ENCODE measurements at places on chromosomes 5 and 9. TPM values are rescaled to one million over a fixed set of nuclear protein-coding genes. Genes with fewer than 3 reads are reported as not detected.

DNA sequence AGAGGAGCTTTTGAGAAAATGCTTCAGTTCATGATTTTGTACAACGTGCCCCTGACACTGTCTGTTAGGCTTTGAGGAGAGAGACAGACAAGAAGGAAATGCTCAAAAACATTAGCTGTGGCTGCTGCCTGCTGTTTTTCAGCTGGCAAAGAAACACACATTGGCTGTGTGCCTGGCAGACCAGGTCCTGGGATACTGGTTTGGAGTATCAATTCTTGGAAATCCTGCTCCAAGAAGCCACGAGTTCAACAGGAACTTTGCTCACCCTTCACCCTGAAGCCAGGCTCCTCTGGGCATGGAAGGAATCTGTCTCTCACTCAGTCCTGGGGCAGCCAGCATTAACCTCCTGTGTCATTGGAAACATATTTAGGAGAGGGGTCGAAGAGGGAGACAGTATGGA lies 245.5 kb downstream of the AUH start:
- DNase-seq: no peak

GRCh38 chr9:120755810-120756434 lies 37.3 kb downstream of the FBXW2 start:
- peak; percentile 83 for DNase-seq

GRCh38 chr9:17994695-17995425 lies 416.0 kb downstream of the SH3GL2 start:
- DNase-seq: no peak

DNA sequence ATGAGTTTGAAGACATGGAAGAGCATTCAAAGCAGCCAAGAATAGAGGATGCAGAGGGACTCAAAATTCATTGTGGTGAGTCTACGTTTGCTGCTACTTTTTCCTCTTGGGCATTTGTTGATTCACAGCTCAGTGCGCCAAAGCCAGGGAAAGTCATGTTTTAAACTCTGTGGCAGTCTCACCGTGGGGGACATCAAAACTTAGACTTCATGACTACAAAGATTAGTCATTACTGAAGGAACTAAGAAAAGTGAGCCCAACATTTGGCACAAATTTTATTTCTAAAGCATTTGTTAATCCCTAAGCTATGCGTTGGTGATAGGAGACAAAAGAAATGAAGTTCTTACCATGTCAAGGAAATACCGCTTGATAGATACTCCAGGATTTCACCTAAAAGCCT lies 73.7 kb upstream of the MTAP start:
- no peak for DNase-seq

DNA sequence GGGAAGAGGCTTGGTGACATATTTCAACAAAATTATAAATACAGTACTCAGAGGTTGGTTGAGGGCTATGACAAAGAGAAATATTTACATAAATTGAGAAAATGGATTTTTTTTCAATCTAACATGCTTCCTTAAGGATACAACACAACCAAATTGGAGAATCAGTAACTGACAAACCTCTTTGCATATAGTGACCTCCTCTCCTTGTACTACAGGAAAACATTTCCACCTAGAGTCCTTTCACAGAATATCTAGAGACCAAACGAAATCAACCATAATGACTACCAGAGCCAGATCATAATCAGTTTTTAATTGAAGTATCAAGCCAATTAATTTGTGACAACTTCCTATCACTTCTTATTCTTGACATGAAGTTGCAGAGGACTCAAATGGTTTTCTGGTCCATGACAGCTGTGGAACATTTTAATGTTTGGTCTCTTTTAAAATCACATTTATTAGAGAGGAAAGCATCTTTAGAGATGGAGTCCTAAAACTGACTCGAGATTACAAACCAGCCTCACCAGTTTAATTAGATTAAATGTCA lies 1636.5 kb upstream of the C9orf72 start:
- DNase-seq: no peak

- no peak for DNase-seq
Measured at GRCh38 chr5:80370390-80370789, 37.5 kb upstream of the ZFYVE16 start.

GRCh38 chr9:75845806-75846205 lies 44.7 kb upstream of the PCSK5 start:
- no peak for DNase-seq

DNA sequence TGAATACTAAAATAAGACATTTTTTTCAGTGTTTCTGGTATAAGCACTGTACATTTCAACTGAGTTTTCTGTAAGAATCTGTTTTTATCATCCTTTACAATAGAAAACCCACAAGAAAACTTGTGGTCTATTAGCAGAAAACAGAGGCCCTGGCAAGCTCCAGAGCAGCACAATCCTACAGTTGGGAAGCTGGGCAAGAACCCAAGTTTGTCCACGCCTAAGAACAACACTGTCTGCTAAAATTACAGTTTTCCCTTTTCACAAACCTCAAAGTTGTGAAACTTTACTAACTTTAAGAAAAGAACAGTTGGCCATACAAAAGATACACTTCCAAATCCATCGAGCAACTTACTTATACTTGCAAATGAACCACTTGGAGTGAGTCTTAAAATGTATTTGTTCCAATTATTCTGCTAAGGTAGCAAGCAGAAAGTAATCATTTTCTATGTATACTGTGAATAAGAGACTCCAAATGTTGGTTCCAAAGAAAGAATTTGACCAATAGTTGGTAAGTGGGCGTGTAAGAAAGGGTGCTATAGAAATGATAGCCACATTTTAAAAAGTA lies 982.0 kb upstream of the ARRDC3 start:
- DNase-seq: no peak

The RETREG1 gene
- 20.0 TPM for total RNA-seq

The PAPPA gene
- not detected for total RNA-seq
